ENCODE measurements at places on chromosomes 2 and 18. TPM values are rescaled to one million over a fixed set of nuclear protein-coding genes. Genes with fewer than 3 reads are reported as not detected.

TOGARAM2 gene
- total RNA-seq = 0.29 TPM

DNA sequence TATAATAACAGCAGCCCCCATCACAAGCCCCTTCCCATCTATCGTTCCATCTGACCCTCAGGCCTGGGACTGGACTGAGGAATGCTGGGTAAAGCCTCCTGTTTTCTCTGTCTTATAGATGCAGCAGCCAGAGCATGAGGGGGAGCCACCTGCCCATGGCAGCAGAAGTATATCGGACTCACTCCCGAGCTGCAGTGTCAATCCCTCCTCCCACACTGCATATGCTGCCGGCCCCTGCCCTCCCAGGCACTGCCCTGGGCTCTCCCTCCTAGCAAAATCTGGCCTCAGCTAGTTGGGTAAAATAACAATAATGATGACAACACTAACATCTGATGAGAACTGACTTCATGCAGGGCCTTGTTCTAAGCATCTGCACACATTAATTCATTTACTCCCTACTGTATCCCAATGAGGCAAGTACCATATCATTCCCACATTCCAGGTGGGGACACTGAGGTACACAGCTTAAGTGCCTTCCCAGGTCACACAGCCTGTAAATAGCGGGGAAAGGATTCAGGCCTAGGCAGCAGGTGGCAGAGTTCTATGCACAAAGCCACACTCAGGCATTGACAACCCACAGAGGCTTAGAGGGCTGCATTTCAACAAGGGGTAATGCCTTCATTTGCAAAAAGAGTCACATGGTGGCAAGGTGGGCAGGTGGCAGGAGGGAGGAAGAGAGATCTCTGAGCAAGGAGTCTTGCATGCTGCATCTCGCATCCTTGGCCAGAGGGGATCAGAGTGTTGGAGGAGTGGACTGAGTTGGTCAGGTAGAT lies 190.0 kb downstream of the ZBTB7C start:
- H3K27me3 ChIP-seq = no peaks in the 10 kb centered on the region
- H3K4me1 ChIP-seq = peaks cover 41% of the 10 kb centered on the region
- H3K27ac ChIP-seq = no peak overlapping the region
- H3K36me3 ChIP-seq = no peaks in the 10 kb centered on the region
- DNase-seq = no peak

DNA sequence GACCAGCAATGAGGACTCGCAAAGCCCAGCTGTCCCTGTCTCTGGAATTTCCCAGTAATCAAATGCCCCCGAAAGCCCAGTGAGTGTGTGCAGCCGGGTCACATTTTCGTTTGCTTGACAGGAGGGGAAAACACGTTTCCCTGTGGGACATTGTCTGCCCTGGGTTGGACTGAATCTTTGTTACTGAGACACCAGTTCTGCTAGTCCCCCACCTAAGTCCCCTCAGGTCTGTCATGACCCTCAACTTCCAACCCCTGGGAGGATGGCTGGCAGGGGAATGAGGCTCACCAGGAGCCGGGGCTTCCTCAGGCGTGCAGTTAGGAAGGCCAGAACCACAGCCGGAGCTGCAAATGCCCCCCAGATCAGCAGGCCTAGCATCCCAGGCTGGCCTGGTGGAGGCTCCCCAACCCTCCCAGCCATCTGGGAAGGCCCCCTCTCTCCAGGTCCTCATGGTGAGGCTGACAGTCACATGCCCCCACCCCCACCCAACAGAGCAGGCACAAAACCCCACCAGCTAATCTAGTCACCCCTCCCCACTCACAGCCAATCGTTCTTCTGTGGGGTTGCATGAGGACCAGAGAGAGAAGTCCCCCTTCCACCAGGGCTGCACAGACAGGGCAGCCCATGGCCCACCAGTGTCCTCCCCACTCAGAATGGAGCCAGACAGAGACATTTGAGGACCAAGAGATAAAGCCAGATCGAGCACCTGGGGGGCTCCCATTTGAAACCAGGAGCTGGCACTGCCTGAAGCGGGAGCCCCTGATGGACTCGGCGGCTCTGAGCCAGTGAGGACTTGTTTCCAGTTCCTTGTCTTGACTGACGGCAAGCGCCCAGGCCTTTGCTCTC lies 33.6 kb downstream of the CYP26B1 start:
- H3K27ac ChIP-seq = no peak overlapping the region
- no peak overlapping the region for H3K4me3 ChIP-seq
- H3K27me3 ChIP-seq = no peaks in the 10 kb centered on the region
- H3K4me1 ChIP-seq = peaks cover 11% of the 10 kb centered on the region

GRCh38 chr2:150120326-150120955 lies 367.0 kb downstream of the RND3 start:
- no peaks in the 10 kb centered on the region for H3K36me3 ChIP-seq
- no peak overlapping the region for H3K27ac ChIP-seq
- no peaks in the 10 kb centered on the region for H3K4me1 ChIP-seq
- no peak overlapping the region for H3K4me3 ChIP-seq
- H3K27me3 ChIP-seq = no peaks in the 10 kb centered on the region

DNA sequence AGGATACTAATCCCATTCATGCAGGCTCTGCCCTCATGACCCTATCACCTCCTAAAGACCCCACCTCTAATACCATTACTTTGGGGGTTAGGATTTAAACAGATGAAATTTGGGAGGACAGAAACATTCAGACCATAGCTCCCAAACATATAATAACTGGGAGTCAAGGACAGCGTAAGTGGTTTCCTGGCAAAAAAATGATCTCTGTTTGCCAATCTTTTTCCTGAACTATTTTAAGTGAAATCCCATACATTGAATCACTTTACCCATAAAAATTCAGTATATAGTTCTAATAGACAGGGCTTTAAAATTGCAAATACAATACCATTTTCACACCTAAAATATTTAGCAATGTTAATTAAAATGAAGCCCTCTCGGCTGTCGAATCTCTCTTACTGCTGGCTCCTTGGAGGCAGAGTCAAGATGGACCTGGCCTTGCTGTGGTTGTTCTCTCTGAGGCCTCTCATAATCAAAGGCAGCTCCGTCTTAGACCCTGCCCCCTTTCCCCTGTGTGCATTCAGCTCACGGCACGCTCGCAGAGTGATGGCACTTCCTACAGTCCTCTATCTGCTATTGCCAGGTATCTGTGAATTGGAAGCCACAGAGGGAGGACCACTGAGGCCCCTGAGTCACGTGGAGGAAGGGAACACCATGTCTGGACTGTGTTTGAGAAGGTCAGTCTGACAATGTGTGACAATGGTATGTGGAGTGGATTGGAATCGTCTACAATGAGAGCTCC lies 132.3 kb downstream of the UXS1 start:
- no peaks in the 10 kb centered on the region for H3K36me3 ChIP-seq
- H3K4me1 ChIP-seq = peaks cover 14% of the 10 kb centered on the region
- DNase-seq = no peak
- no peaks in the 10 kb centered on the region for H3K27me3 ChIP-seq
- no peak overlapping the region for H3K4me3 ChIP-seq
- H3K27ac ChIP-seq = no peak overlapping the region

DNA sequence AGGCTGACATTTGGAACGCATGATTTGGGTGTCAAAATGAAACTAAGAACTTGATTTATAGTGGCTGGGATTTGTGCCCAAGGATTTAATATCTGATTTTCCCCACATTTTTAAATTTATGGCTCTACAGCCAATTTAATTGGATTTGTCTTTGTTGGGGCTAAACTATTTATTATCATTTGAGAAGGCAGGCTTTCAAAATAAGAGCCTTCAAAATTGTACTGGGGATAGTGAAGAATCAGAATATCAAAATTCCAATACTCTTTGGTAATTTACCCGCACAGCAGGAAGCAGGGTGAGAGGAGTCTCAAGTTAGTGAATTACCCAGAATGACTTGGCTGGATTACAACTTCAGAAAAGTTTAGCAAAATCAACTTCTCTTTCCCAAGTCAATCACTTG lies 278.1 kb downstream of the LRATD1 start:
- no peak overlapping the region for H3K4me3 ChIP-seq
- no peak for DNase-seq
- no peaks in the 10 kb centered on the region for H3K4me1 ChIP-seq

MRO gene
- 13.3 TPM for total RNA-seq

- no peak for DNase-seq
- no peaks in the 10 kb centered on the region for H3K36me3 ChIP-seq
- H3K4me1 ChIP-seq = no peaks in the 10 kb centered on the region
- no peak overlapping the region for H3K27ac ChIP-seq
Observed at GRCh38 chr2:125870264-125870663, 785.7 kb upstream of the GYPC start.

DNA sequence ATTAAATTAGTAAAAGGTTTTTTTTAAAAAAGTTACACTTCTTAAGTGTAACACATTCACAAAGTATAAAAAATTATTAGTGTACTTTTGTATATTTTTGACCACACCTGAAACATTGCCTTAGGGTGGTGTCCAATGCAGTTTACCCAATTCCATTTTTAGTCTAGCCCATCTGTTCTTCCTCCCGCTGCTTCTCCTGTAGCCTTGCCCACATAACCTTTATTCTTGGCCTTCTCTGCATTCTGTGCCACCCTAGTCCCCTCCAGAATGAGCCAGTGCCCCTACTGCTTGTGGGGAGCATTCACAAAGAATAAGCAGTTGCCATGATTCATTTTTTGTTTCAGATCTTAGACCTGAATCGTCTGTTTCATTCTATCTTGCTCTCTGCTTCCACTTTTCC lies 78.4 kb upstream of the MYT1L start:
- no peak overlapping the region for H3K4me3 ChIP-seq
- no peaks in the 10 kb centered on the region for H3K4me1 ChIP-seq
- H3K36me3 ChIP-seq = no peaks in the 10 kb centered on the region
- DNase-seq = no peak

DNA sequence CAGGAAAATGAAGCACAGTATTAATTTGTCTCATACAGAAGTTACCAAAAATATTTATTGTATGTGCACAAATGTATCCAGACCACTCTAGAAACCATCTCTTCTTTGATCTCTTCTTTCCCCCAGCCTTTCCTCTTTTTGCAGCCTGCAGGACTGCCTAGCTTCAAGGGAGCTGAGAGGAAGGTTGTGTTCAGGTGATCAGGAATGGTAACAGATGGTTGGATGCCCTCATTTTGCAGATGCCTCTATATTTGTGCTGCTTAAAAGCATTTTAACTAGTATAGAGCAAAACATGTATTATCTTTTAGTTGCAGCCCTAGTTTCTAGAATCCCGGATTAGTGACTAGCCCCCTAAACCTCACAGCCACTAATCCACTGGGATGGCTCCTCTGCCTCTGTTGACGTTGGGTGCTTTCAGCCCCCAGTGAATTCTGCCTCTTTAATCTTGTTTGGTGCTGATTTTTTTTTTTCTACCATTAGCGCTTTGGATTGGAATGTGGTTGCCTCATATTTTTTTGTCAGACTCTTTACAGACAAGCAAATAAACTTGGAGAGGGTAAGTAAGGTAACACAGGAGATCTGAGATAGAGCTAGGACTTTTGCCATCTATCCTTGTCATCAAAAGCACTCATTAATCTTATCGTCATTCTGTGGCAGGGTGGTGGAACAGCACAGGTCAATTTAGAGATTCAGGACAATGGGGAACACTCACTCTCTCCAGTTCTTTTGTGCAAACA lies 103.8 kb upstream of the NDUFV2 start:
- no peaks in the 10 kb centered on the region for H3K27me3 ChIP-seq
- H3K36me3 ChIP-seq = no peaks in the 10 kb centered on the region
- no peak for DNase-seq
- H3K4me1 ChIP-seq = no peaks in the 10 kb centered on the region

DNA sequence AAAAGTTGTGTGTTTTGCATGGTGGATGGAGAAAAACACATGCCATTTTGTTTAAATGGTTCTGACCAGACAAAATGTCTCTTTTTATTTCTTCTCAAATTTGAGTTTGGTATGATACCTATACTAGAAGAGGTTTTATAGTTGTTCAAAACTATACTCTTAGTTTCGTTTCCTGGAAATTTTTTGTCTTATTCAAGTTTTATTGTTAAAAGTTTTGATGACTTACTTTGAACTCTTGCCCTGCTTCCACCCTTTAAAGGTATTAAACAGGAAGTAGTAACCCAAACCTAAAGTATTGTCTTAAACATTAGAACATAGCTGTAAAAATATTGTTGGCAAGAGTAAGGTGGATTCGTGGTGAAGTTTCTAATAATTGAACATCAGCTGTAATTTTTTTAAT lies 98.2 kb downstream of the BABAM2 start:
- DNase-seq = no peak
- H3K27me3 ChIP-seq = no peaks in the 10 kb centered on the region
- peaks cover 8% of the 10 kb centered on the region for H3K4me1 ChIP-seq
- no peaks in the 10 kb centered on the region for H3K36me3 ChIP-seq
- H3K27ac ChIP-seq = no peak overlapping the region
- no peak overlapping the region for H3K4me3 ChIP-seq

- no peaks in the 10 kb centered on the region for H3K36me3 ChIP-seq
- no peaks in the 10 kb centered on the region for H3K4me1 ChIP-seq
- H3K27ac ChIP-seq = no peak overlapping the region
Observed at GRCh38 chr2:64681479-64681967, 27.8 kb upstream of the SERTAD2 start.

- H3K27me3 ChIP-seq = no peaks in the 10 kb centered on the region
- H3K27ac ChIP-seq = no peak overlapping the region
- no peak overlapping the region for H3K4me3 ChIP-seq
- peaks cover 10% of the 10 kb centered on the region for H3K4me1 ChIP-seq
- H3K36me3 ChIP-seq = no peaks in the 10 kb centered on the region
- DNase-seq = no peak
Observed at GRCh38 chr2:239212121-239212928, 188.5 kb downstream of the HDAC4 start.

- H3K36me3 ChIP-seq = no peaks in the 10 kb centered on the region
- H3K27me3 ChIP-seq = no peaks in the 10 kb centered on the region
- H3K4me3 ChIP-seq = no peak overlapping the region
Observed at GRCh38 chr2:68768461-68768860, 33.9 kb downstream of the ARHGAP25 start.

TFCP2L1 gene
- total RNA-seq = 178 TPM

GRCh38 chr2:197042739-197043196 lies 116.3 kb upstream of the PGAP1 start:
- H3K4me1 ChIP-seq = no peaks in the 10 kb centered on the region
- no peak for DNase-seq
- no peak overlapping the region for H3K27ac ChIP-seq
- no peaks in the 10 kb centered on the region for H3K36me3 ChIP-seq
- H3K4me3 ChIP-seq = no peak overlapping the region

DNA sequence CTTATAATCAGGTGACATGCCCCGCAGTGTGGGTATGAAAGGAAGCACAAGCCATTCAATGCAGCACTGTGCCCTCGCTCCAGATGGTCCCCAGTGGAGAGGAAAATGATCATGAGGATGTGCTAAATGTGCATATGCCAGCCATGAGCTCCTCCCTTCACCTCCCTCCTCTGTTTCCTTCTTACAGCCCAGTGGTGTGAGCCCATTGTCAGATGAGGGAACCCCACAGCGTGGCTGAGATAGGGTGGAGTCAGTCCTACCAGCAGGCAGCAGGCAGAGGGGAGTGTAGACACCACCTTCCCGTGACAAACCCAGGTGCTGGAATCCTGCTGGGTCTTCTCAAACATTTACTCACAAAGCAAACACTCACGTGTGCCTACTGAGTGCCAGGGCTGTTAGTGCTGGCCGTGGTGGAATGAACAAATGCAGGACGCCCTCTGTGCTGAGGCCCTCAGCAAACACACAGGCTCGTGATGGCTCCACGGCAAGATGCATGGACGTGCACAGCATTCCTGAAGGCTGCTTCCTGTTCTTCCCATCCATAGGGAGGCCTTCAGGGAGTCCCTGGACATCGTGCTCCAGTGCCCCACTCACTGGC lies 181.7 kb upstream of the TPO start:
- no peaks in the 10 kb centered on the region for H3K36me3 ChIP-seq
- H3K27ac ChIP-seq = no peak overlapping the region
- H3K27me3 ChIP-seq = no peaks in the 10 kb centered on the region
- DNase-seq = no peak
- H3K4me1 ChIP-seq = peaks cover 9% of the 10 kb centered on the region

CENPA gene
- not detected for total RNA-seq

GRCh38 chr2:40315683-40316082 lies 136.2 kb downstream of the SLC8A1 start:
- no peak overlapping the region for H3K27ac ChIP-seq
- no peak for DNase-seq
- no peak overlapping the region for H3K4me3 ChIP-seq
- no peaks in the 10 kb centered on the region for H3K27me3 ChIP-seq
